ENCODE measurements at places on chromosomes 1 and 21.
A peak's percentile ranks its signal among the peaks of the same experiment; 100 is the strongest.

- no peak overlapping the region for H3K27ac ChIP-seq
- DNase-seq = no peak
- H3K4me1 ChIP-seq = peaks cover 58% of the 10 kb centered on the region
- peaks cover 48% of the 10 kb centered on the region for H3K36me3 ChIP-seq
Observed at GRCh38 chr1:14614341-14614740, 15.9 kb downstream of the KAZN start.

GRCh38 chr1:4636644-4637380 is 17.6 kb upstream of the AJAP1 start:
- H3K36me3 ChIP-seq = no peaks in the 10 kb centered on the region
- DNase-seq = no peak
- H3K27me3 ChIP-seq = peaks cover 8% of the 10 kb centered on the region
- peak overlapping the region; percentile 80 for H3K27ac ChIP-seq

DNA sequence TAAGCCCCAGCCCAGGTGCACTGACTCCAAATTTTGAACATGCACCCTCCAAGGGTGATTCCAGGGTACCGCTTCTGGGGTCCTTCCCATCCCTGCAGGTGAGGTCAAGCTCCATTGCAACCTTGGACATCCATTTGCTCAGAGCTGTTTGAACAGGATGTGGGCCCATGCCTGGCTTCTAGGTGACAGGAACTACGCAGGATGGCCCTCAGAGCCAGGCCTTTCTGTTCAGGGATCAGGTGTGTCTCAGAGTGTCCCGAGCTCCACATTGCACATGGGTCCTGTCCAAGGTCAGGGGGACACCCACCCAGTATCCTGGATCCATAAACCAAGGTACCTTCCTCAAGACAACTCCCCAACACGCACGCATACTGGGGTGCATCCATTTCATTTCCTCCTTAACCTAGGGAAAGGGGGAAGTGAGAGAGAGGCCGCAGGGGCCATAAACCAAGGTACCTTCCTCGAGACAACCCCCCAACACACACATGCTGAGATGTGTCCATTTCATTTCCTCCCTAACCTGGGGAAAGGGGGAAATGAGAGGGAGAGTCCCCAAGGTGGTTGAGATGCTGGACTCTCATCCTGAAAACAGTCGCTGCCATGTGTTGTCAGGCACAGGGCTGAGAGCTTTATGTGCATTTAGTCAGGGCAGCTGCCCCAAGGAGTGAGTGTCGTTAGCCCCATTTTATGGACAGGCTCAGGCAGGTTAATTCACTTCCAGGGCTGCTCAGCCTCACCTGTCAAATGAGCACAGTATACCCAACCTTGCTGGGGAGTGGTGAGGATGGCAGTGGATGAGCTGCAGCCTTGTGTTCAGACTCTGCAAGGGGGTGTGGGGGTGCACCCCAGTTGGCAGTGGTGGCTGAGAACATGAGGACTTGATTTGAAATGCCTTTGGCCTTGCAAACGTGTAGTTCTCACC is 2.1 kb downstream of the SLC66A1 start:
- H3K27me3 ChIP-seq = no peaks in the 10 kb centered on the region
- H3K36me3 ChIP-seq = peaks cover 15% of the 10 kb centered on the region
- no peak overlapping the region for H3K4me3 ChIP-seq
- H3K4me1 ChIP-seq = peaks cover 60% of the 10 kb centered on the region
- DNase-seq = no peak

DNA sequence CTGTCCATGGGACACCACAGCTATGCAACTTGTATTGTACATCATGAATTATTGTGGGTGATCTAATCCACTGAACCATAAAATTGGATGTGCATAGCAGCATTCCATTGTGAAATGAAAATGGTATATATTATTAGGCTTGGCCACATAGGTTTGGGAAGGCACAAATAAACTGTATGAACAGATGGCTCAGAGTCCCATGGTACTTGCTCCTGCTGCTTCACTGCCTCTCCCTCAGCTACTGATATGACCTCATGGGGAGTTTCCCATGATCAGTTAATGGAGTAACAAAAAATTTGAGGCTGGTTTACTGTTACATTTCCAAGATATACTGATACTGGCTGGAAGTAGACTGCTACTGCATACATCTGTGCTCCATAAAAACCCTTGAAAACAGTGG is 152.7 kb upstream of the NEGR1 start:
- DNase-seq = no peak
- peaks cover 3% of the 10 kb centered on the region for H3K27me3 ChIP-seq
- no peaks in the 10 kb centered on the region for H3K36me3 ChIP-seq
- H3K27ac ChIP-seq = no peak overlapping the region
- H3K4me1 ChIP-seq = no peaks in the 10 kb centered on the region

DNA sequence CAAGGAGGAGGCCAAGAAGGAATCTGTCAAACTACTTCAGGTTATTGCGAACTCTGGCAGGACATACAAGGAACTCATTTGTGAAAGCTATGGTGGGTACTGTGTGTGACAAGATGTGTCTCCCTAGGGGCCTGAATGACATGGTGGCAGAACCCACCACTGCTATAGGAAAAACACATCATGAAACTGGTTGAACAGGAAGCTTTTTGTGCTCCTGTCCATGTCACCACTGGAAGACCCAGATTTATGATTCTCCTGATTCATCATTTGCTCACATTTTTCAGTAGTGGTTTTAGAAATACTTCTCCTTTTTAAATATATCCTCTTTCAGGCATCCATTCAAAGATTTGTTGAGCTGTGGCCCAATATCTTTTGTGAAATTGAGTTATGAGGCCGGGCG is 23.6 kb downstream of the ARMH1 start:
- no peak for DNase-seq
- H3K4me1 ChIP-seq = peaks cover 45% of the 10 kb centered on the region
- no peak overlapping the region for H3K4me3 ChIP-seq
- peaks cover 4% of the 10 kb centered on the region for H3K27me3 ChIP-seq
- no peak overlapping the region for H3K27ac ChIP-seq
- H3K36me3 ChIP-seq = no peaks in the 10 kb centered on the region

- no peak for DNase-seq
- H3K27me3 ChIP-seq = peaks cover 3% of the 10 kb centered on the region
- H3K4me1 ChIP-seq = no peaks in the 10 kb centered on the region
- H3K36me3 ChIP-seq = no peaks in the 10 kb centered on the region
- no peak overlapping the region for H3K4me3 ChIP-seq
- H3K27ac ChIP-seq = no peak overlapping the region
Observed at GRCh38 chr21:28749536-28749935, 243.1 kb downstream of the LTN1 start.

- peaks cover 3% of the 10 kb centered on the region for H3K27me3 ChIP-seq
- H3K4me1 ChIP-seq = peaks cover 41% of the 10 kb centered on the region
- peak overlapping the region; percentile 49 for H3K27ac ChIP-seq
Observed at GRCh38 chr1:233242827-233243483, 52.6 kb downstream of the PCNX2 start.

DNA sequence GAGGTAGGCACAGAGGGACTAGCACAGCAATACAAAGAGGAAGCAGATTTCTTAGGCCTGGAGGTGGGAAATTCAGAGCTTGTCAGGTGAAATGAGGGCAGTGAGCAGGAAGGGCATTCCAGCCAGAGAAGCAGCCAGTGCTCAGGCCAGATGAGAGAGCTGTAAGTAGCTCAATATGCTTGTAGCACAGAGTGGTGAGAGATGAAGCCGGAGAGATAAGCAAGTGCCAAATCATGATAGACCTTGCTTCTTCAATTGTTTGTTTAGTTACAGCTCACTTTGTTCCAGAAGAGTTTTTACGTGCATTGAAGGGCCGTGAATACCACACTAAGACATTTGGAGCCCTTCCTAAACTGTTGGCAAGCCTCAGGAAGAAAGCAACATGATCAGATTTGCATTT is 42.0 kb upstream of the ADAMTS1 start:
- H3K36me3 ChIP-seq = no peaks in the 10 kb centered on the region
- H3K27ac ChIP-seq = peak overlapping the region; percentile 10
- DNase-seq = no peak
- H3K4me1 ChIP-seq = no peaks in the 10 kb centered on the region
- peaks cover 2% of the 10 kb centered on the region for H3K27me3 ChIP-seq

DNA sequence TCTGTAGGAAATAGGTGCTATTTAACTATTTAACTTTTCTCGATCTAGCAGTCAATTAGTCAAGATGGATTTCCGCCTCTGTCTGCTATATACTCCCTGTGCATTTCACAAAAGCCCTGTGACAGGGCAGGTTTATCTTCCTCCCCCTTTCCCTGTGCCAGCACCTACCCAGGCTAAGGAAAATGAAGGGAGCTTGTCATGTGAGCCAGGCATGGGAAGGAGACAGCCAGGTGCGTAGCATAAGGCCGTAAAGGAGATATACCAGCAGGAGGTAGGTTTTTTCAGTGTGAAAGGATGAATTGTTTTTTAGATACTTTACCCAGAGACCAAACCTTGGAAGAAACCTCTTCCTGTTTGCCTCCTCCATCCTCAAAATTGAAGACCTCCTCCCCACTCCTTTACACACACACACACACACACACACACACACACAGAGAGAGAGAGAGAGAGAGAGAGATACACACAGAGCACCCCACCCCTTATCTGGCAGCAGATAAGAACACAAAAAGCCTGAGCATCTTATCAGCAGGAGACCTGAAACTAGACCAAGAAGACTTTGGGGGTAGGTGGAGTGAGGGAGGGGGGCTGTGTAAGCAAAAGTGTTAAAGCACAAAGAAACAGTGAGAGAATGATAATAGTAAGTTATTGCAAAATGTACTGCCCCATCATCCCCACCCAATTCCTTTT is 12.0 kb upstream of the TARBP1 start:
- H3K4me3 ChIP-seq = no peak overlapping the region
- H3K4me1 ChIP-seq = peaks cover 22% of the 10 kb centered on the region
- H3K27me3 ChIP-seq = peaks cover 15% of the 10 kb centered on the region
- no peak overlapping the region for H3K27ac ChIP-seq
- DNase-seq = no peak
- H3K36me3 ChIP-seq = no peaks in the 10 kb centered on the region

DNA sequence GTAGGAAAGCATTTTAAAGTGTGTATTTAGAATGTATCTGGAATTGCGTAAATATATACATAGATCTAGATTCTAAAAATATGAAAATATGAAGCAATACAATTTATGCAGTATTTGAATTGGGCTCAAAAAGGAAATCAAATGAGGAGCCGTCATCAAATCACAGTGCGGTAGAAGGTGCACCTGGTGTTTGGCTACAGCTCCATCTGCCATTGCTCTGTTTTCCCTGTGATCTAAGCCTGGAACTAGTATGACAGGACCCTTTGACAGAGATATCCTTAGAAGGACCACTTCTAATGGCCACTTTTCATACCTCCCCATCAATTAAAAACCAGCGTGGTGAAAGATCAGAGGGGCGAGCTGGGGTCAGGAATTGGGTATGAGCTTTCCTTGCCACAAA is 202.6 kb downstream of the NFIA start:
- H3K27me3 ChIP-seq = peaks cover 6% of the 10 kb centered on the region
- no peaks in the 10 kb centered on the region for H3K36me3 ChIP-seq
- H3K4me1 ChIP-seq = peaks cover 12% of the 10 kb centered on the region
